CD4-positive, alpha-beta T cell treated with Interleukin-6 at 100 ng/mL for 8 hours (primary cell): ENCODE measurements at places on chromosomes 5 and 9.

GRCh38 chr5:38381361-38381760 is 123.0 kb downstream of the EGFLAM start:
- no peak for DNase-seq

- no peak for DNase-seq
Observed at GRCh38 chr9:84829997-84830696, 160.6 kb downstream of the NTRK2 start.

GRCh38 chr5:132425009-132425937 is 55.8 kb downstream of the SLC22A5 start:
- peak; percentile 79 for DNase-seq

DNA sequence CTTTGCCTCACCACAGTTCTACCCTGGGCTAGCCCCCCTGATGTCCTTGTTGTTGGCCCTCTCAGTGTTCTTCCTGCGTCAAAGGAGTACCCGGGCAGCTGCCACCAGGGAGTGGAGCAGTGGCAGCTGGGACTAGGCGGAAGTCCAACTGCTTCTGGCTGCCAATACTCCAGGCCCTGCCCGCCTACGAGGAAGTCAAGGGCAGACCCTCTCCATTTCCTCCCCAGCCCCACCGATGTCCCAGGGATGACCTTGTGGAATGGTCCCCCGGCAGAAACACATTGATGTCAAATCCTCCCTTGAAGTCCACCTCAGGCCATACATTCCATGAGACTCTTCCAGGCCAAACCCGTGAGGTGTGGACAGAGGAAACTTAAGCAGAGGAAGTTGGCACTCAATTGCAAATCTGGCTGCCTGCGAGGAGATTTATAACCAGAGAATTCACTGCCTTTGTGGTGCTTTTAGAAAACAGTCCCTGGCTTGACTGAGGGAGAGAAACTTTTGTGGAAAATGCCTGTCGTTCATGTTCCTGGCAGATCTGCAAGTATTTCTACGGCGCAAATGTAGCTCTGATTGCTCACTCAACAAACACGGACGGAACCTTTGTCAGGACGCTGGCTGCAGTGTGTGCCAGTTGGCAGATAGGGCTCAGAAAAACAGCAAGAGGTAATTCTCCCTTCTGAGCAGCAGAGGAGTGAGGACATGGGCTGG is 339.7 kb downstream of the RAB3C start:
- DNase-seq = no peak

DNA sequence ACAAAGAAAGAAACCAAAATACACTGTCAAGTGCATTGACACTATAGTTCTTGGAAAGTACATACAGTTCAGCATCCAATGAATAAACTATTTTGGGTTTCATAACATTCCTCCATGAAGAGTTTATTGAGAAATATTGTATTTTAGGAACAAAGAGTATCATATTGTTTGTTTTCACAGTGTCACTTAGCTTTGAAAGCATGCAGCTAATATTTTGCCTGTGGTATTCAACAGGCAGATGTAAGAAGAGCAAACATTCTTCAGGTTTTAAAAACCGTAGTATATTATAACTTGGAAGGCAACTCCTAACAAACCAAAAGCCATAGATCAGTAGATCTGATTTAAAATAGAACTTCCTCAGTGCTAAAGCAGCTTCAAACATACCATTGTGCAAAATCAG is 4.5 kb downstream of the PRELID2 start:
- DNase-seq = no peak

- DNase-seq = no peak
Observed at GRCh38 chr5:123786411-123786810, 274.4 kb downstream of the CSNK1G3 start.

- DNase-seq = peak; percentile 49
Observed at GRCh38 chr9:93091453-93092081, 4.5 kb upstream of the CARD19 start.

DNA sequence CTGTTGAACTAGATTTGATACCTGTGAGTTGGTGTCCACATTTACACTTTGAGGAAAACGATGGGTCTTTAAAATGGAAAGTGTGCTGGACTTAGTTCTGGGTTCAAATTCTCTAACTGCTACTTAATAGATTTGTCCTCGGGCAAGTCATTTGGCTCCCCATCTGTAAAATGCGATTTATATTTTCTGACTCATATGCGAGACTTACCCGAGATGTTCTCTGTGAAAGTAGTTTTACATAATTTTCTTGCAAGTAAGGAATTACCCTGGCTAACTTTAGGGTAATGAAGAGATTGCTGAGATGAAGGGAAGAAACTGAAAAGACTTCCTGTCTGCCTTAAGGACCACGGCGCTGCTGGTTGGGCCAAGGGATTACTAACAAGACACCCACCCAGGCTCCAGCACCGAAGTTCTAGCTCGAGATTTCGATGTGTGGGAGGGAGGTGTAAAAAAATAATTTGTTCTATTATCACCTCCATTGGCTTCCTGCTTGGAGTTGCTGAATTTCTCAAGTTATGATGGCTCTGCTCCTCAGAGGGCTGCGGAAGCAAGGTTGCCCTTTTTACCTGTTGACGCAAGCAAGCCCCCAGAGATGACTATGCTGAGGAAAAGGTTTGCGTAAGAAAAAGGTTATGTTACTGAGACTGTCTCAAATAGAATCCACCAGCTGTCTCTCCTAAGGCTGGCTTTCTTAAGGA is 24.1 kb downstream of the PCSK1 start:
- DNase-seq = no peak

DNA sequence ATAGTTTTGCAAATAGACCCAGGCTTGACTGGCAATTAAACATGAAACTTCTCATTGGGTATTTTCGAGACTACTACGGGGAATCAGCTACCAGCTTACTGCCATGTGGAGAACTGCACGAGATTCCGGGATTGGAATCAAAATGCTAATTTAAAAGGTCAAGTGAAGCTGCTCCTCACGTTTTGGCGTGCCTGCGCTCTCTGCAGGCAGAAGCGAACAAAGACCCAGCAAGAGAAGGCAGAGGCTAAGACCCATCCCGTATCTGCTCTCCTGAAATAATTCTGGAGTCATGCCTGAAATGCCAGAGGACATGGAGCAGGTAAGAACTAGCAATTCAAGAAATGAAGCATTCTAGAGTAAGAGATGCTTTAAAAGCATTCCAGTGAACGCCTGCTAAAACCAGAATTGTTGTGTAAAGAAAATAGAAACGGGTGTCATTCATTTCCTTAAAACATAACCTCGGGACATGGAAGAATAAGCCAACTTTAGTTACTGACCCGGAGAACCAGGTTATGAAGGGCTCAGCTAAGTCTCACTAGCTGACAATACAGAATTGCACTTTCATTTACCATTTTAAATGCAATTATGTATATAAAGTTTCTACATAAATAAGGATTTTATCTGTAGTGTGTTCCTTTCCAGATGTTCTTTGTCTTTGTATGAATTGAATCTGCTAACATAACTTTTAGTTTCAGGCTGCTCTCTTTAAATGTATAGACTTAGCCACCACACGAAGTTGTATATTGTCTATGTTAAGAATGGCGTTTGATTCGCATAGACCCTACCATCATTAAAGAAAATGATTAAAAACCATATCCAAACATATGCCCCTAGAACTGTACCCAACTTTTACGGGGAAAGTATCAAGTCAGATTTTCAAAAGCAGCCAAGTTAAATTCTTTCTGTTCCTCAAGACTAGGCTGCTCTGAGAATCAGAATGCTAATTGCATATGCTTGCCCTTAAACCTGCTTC is 2.0 kb upstream of the MAT2B start:
- peak; percentile 51 for DNase-seq

GRCh38 chr9:85729882-85730281 is 11.9 kb downstream of the AGTPBP1 start:
- no peak for DNase-seq

DNA sequence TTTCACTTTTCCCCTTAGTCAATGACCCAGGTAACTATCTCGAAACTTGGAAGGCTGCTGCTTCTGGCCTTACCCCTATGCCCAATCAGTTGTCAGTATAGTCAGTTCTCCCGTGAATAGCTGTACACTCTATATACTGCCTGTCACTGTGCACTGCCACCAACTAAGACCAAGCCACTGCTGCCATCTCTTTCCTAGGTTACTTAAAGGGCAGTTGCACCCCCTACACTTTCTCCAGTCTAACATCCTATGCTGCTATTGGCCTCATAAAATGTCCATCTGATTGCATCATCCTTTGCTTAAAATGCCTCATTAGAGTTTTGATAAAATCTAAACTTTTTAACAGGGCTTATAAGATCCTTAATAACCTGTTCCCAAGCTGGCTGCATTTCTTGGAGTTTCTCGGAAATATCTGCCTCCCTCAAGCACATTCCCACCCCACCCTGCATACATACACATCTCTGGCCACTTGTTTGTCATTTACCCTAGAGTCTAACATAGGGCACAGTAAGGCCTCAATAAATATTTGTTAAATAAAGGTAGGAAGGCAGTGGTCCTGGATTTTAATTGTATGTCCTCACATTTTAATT is 32.8 kb upstream of the TNFAIP8 start:
- DNase-seq = no peak

- DNase-seq = no peak
Observed at GRCh38 chr9:116939614-116940013, 252.5 kb downstream of the TRIM32 start.

DNA sequence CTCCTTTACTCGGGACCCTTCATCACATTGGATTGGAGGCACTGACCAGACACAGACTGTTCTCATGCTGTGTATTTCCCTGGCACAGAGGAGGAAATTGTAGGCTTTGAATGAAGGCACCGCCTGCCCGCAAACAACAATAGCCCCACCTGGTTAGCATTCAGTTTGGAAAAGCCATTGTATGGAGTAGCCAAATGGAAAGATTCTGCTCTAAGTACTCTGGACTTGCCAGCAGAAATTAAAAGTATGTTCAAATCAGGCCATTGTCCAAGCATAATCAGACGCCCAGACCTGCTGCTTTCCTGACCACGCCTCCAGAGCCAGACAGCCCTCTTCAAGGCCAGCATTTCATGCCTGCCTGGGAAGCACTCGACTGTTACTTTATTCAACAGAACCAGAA is 8.0 kb upstream of the SEMA4D start:
- DNase-seq = no peak

GRCh38 chr5:157464519-157465171 is 4.6 kb downstream of the NIPAL4 start:
- DNase-seq = peak; percentile 30

- no peak for DNase-seq
Observed at GRCh38 chr9:106916466-106917235, 53.7 kb downstream of the ZNF462 start.

GRCh38 chr9:133640580-133641395 is 4.6 kb downstream of the DBH start:
- no peak for DNase-seq

GRCh38 chr9:16815079-16815478 is 55.4 kb downstream of the BNC2 start:
- no peak for DNase-seq

GRCh38 chr5:38538161-38538560 is 18.3 kb downstream of the LIFR start:
- no peak for DNase-seq

DNA sequence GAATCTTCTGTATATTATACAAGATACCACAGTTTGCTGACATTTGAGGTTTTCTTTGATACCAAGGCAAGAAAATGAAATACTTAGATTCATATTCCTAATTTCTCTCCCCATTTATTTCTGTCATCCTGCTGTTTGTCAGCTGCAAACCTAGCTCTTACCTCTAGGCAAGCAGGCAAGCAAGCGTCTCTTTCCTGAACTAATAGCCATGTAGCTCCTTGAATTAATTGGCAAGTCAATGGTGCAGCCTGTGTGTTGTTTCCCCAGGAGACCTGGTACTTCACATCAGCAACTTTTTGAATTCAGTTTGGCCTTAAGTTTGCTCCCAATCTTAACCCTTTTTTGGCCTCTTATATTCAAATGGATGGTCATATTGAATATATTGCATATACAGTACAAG is 573.6 kb upstream of the ARRDC3 start:
- no peak for DNase-seq

DNA sequence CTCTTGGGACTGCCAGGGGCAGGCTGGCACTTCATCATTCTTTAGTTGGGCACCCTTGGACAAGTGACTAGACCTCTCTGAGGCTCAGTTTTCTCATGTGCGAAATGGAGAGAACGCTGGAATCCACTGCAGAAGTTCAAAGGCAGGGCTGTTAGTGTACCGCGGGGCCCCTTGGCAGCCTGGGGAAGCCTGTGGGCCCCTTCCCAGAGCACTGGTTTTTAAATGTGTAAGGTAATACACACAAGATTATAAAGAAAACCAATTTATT is 209.5 kb upstream of the MVB12B start:
- no peak for DNase-seq

DNA sequence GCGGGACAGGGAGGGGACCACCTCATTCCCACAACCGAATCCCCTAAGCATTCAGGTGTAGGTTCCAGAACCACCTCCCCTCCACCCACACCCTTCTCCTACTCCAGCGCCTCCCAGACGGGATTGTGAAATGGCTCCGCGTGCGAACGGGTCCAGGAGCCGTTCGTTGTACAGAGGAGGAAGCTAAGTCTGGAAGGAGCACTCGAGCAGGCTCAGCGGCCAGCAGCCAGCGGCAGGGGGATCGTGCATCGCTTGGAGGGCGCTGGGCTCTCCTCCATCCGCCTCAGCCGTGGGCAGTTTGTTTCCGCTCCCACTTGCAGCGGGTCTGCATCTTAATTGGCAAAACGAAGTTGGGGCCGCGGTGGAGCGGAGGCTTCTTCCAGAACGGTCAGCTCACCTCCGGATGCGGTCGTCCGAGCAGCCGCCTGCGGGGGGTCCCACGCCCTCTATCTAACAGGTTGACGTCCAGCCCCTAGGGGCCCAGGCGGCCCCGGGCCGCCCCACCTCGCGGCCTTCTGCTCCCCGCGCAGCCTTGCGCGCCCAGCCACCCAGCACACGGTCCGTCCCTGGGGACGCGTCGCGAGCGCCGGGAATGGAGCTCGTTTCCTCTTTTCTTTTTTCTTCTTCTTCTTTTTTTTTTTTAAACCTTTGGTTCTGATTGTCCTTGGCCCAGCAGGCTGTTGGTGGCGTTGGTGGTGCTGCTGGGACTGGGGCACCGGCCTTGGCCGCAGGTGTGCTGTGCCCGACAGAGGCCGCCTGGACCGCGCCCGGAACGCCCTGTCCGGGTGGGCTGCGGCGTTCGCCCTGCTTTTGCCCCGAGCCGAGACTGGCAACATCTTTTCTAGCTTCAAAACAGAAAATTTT is 3.9 kb upstream of the BARX1 start:
- DNase-seq = no peak

DNA sequence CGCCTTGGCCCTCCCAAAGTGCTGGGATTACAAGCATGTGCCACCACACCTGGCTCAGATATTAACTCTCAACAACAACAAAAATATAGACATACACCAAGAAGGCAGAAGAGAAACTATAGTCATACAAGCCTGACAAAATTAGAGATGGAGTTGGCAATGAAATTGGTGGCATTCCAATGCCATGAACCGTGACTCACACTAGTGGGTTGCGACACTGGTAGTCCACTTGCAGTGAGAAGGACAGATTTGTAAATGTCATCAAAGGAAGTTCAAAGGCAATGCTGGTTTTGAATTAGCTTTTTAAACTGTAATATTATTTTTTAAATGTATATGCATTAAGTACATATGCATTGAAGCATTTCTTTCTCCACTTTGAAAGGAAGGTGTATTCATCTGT is 8.5 kb upstream of the DNAJC25 start:
- DNase-seq = no peak

DNA sequence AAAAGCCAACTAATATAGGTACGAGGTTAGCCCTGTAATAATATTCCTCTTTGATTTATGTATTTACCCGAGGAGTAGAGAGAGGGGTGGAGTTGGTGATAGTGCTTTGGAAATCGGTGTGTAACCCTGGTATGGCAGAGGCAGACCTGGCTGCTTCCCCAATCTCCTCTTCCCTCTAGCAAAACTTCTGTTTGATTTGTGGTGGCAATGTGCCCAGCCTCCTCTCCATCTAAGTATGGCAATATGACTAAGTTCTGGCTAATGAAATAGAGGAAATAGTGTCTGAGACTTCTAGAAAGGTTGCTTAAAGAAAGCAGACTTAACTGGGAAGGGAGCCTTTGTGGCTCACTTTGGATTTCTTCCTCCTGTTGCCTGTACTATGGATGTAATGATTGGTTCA is 491.1 kb downstream of the ENC1 start:
- no peak for DNase-seq
